Lower leg skin (tissue), 4 donors: ENCODE measurements at places on chromosomes 1 and 21.

DNA sequence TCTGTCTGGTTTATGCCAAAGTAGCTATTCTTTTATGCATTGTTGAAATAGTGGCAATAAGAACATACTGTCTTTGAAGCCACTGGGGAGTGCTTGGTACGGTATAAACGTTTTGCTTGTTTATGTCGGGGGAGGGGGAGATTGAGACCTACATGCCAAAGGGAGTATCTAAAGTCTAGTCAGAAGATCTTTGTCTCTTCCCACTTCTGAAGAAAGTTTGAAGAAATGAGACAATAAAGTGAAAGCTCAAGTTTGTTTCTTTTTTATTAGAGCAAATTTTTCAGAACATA lies 6.8 kb downstream of the AKIRIN1 start:
- DNase-seq, result no peak

GRCh38 chr21:36288651-36289243 lies 31.2 kb upstream of the MORC3 start:
- no peak for DNase-seq

DNA sequence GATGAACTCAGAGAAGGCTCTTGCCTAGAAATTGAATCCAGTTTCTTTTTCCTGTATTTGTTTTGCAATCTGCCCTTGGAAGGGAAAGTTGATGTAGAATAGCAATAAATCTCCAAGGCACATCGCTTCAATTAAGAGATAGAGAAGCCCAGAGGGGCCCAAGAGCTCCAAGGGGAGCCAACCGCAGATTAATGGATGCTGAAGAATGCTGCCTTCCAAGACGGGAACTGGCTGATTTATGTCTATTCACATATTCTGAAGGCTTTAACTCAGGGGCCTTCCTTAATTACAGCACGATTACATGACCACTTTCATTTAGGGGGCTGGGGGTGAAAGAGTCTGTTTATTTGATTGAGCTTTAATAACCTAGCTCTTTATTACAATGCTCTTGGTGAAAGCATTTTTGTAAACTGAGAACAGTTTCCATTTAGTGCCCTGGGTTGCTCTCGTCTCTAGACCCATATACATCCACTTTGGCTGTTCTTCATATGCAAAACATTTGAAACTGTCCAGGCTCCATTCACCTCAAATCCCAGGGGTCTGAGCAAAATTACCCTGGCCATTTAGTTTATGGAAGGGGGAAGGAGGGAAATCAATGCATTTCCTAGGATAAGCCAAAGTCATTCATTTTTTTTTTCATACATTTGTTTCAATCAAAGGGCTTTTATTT lies 87.4 kb upstream of the CLDN14 start:
- no peak for DNase-seq

DNA sequence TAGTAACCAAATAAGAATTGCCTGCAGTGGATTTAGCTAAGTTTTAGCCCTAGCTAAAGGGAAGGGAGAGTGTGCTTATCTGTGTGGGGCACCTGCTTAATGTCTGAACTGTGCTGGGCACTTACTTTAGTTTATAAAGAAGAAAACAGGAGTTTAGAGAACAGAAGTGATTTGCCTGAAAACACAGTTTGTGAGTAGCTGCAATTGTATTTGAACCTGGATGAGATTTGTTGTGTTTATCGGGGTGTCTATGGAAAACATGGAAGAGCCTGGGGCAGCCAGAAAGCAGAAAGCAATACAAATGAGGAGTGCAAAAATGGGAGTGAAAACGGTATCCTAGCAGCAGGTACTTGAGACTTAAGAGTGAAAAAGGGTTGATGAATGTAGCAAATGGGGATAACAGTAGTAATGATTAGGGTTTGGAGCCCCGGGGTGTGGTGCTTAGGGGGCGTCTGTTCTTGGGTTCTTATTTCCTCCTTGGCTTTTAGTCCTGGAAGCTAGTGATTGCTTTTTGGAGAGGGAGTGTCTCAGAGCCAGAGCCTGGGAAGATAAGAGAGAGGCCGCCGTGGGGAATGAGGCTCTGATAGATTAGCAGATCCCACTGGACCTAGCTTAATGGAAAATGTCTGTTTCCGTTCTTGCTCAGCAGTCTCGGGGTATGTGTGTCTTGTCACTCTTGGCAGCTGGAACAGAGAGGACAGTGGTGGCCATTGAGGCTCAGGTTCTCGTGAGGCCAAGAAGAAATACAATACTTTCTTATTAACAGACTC lies 5.6 kb downstream of the PRCC start:
- no peak for DNase-seq

DNA sequence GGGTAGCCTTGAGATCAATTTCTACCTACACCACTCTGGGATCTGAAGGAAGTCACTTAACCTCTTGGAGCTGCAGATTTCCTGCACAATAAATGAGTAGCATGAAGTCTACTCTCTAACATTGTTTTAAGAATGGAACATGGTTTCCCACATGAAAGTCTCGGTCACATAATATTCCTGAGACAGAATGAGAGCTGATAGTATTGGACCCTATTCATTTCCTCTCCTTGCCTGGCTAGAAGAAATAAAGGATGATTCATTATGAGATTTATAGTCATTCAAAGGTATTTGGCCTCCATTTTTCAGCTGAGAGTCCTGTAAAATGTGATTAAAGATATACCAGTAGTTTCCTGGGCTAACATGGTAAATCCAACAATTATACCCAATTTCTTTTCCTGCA lies 56.7 kb downstream of the ARHGAP29 start:
- no peak for DNase-seq

DNA sequence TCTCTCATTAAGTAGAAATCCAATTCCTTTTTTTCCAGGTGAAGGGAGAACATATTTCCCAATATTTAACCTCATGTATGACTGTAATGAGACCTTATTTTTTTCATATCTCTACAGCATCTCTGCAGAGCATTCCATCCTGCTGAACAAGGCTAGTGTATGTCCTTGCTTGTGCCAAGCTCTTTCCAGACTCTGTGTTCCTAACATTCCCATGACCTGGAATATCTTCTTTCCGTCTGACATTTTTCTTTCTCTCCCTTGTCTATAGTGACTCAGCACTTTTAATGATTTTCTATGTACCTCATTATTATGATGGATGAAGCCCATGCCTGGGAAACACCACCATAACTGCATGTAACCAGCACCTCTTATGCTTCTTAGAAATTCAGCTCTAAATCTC lies 278.3 kb upstream of the NRIP1 start:
- DNase-seq, result no peak
